ENCODE measurements at places on chromosomes 12 and 14. TPM values are rescaled to one million over a fixed set of nuclear protein-coding genes. Genes with fewer than 3 reads are reported as not detected.

DNA sequence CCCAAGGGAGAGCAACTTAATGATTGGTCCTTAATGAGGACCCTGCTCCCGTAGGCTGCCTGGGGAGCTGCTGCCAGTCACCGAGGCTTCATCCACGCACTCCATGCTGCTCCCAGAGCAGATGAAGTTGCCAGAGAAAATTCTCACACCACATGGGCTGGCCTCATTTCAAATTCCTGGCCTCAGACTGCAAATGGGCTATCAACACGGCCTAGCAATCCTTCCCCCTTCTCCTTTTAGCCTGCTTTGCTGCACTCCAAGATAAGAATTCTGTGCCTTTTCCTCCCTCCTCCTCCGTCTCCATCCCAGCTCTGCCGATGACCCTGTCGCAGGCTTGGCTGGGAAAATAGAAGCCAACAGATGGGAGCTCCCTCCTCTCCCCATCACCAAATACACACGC is 10.8 kb upstream of the DGLUCY start:
- H3K4me1 ChIP-seq: no peaks in the 10 kb centered on the region
- no peak overlapping the region for H3K4me3 ChIP-seq
- peak; percentile 48 for DNase-seq

DNA sequence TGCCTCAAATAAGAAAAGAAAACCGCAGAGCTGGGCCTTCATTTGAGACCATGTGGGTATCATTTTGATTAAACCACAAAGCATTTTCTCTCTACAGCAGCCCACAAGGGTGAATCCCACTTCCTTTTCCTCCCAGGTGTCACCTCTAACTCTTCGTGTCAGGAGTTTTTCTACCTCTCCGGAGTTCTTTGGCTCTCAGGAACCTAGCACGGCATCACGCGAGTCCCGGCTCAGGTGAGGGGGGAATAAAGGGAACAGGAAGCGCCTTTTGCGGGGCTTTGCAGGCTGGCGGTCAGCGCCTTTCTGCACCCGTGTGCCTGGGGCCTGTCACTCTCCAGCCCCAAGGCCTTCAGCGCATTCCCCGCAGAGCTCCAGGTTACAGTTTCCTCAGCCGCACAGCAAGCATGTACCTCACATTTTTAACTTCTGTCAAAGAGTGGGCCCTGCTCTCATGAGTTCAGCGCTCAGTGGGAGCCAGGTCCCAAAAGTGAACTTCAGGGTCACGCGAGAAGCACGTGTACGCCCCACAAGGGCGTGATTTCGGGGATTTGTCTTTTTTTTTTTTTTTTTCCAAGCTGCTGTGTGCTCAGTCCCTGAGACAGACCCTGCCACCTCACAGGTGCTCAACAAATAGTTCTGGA is 740 bp upstream of the PRPF40B start:
- DNase-seq: no peak
- H3K4me1 ChIP-seq: no peaks in the 10 kb centered on the region
- H3K4me3 ChIP-seq: peak overlapping the region; percentile 75
- no peaks in the 10 kb centered on the region for H3K36me3 ChIP-seq
- H3K27me3 ChIP-seq: no peaks in the 10 kb centered on the region

DNA sequence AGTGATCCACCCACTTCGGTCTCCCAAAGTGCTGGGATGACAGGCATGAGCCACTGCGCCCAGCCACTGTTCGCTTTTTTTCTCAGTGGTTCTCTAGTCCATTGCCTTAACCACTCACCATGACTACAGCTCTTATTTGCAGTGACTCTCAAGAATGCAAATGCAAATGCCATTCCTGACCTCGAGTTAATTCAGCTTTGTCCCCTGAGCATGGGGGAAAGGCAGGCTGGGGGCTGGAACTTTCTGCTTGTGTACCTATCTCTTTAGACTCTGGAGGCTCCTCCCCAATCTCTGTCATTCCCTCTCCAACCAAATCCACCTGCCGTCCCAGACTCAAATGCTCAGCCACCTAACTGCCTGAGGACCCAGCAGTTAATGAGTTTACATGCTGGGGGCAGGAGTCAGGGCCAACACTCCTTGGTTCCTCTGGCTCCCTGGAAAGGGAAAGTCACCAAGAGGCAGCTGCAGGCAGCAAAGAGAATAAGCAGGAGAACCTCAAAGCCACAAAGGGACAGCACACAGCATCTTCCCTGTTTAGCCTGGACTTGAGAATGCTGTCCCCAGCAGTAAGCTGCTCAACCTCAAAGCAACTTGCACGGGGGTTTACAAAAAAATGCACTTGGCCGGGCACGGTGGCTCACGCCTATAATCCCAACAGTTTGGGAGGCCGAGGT is 5.3 kb upstream of the HNF1A start:
- no peaks in the 10 kb centered on the region for H3K4me1 ChIP-seq
- H3K36me3 ChIP-seq: no peaks in the 10 kb centered on the region
- H3K4me3 ChIP-seq: no peak overlapping the region
- H3K27ac ChIP-seq: no peak overlapping the region
- DNase-seq: no peak
- H3K27me3 ChIP-seq: no peaks in the 10 kb centered on the region

- no peak for DNase-seq
- no peaks in the 10 kb centered on the region for H3K4me1 ChIP-seq
- no peaks in the 10 kb centered on the region for H3K27me3 ChIP-seq
- H3K27ac ChIP-seq: no peak overlapping the region
- H3K36me3 ChIP-seq: no peaks in the 10 kb centered on the region
Measured at GRCh38 chr12:40202095-40203059, 22.4 kb upstream of the LRRK2 start.

DNA sequence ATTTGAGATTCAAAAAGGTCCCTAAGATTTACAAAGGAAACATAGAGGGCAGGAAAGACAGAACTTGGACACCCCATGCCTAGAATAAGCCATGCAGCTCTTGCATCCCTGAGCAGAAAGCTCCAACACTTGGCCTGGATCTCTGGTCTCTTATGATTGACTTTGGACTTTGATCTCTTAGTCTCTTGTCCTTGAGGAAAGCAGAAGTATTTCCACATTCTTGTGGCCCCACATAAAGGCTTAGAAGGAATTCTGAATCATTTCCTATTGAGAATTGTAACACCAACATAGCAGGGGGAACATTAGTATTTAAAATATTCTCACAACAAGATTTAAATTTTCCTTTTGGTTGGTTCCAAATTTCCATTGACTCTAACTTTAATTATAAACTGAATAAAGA is 283.7 kb upstream of the PRKD1 start:
- H3K27me3 ChIP-seq: no peaks in the 10 kb centered on the region
- H3K27ac ChIP-seq: no peak overlapping the region
- no peaks in the 10 kb centered on the region for H3K4me1 ChIP-seq
- no peak overlapping the region for H3K4me3 ChIP-seq
- DNase-seq: no peak

DNA sequence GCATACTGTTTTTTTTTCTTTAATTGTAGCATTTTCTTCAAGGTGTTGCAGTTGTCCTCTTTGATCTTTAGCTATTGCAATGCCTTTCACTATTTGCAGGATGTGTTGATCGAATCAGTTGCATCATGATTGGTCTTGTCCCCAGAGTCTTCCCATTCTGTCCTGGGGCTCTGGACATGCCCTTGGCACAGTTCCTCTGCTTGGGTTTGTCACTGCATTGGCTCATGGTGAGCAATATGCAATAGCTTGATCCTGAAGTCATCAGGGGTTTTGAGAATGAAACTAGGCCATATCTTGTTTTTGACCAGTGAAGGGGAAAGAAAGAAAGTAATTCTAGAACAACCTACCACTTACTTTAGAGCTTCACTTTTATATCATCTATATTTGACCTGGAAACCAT is 281.5 kb downstream of the TMEM117 start:
- no peak overlapping the region for H3K27ac ChIP-seq
- no peaks in the 10 kb centered on the region for H3K4me1 ChIP-seq
- H3K36me3 ChIP-seq: no peaks in the 10 kb centered on the region
- DNase-seq: no peak
- no peak overlapping the region for H3K4me3 ChIP-seq

GRCh38 chr12:90951432-90952105 is 3.4 kb downstream of the CCER1 start:
- no peaks in the 10 kb centered on the region for H3K27me3 ChIP-seq
- H3K4me3 ChIP-seq: no peak overlapping the region
- H3K27ac ChIP-seq: no peak overlapping the region
- DNase-seq: no peak
- H3K4me1 ChIP-seq: no peaks in the 10 kb centered on the region
- H3K36me3 ChIP-seq: no peaks in the 10 kb centered on the region

GRCh38 chr12:92034858-92035401 is 110.7 kb downstream of the BTG1 start:
- no peaks in the 10 kb centered on the region for H3K4me1 ChIP-seq
- no peaks in the 10 kb centered on the region for H3K36me3 ChIP-seq
- H3K27ac ChIP-seq: peak overlapping the region; percentile 36
- H3K4me3 ChIP-seq: peak overlapping the region; percentile 64
- no peak for DNase-seq

DNA sequence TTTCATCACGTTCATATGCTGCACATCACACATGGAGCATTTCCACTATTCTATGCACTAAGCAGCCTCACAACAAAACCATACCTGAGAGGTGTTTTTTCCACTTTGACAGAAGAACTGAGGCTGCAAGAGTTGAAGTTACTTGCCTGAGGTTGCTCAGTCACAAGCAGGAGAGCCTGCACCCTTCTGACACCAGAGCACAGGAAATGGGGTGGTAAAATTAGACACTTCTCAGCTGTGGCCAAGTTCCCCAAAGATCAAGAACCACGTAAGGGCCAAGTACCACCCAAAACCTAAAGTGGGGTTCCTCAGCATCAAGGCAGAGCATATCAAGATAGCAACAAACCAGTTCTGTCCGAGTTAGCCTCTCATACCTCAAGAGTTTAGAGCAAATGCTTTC is 185.8 kb downstream of the CAPZA3 start:
- H3K4me3 ChIP-seq: no peak overlapping the region
- H3K27me3 ChIP-seq: no peaks in the 10 kb centered on the region
- H3K4me1 ChIP-seq: no peaks in the 10 kb centered on the region
- no peaks in the 10 kb centered on the region for H3K36me3 ChIP-seq
- no peak for DNase-seq
- no peak overlapping the region for H3K27ac ChIP-seq

- no peaks in the 10 kb centered on the region for H3K36me3 ChIP-seq
- no peaks in the 10 kb centered on the region for H3K4me1 ChIP-seq
- H3K4me3 ChIP-seq: no peak overlapping the region
- no peak overlapping the region for H3K27ac ChIP-seq
- no peak for DNase-seq
- H3K27me3 ChIP-seq: no peaks in the 10 kb centered on the region
Measured at GRCh38 chr12:110739894-110740293, 2.8 kb downstream of the PPP1CC start.

The IFT43 gene
- 44.3 TPM for total RNA-seq

The RNU4-1 gene
- 1,718 TPM for total RNA-seq

The ATG2B gene
- 19.5 TPM for total RNA-seq
